Occipital lobe (tissue), 3 donors: ENCODE measurements at places on chromosomes 5 and 9. TPM values are rescaled to one million over a fixed set of nuclear protein-coding genes. Genes with fewer than 3 reads are reported as not detected.

DNA sequence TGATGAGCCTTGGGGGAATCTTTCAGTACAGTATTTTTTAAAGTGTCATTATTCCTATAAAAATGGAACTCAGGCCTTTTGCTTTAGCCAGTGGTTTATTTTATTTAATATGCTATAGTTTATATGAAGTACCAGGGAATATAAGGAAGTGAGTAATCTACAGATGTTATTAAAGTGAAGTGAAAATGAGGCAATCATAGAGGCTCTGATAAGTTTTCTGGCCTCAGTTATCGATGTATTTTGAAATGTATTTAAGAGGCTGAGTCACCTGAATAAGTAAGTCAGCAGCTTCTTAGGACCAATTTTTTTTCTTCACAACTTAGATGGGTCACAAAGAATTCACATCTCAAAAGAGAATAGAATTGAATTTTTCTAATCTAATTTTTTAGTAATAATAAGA lies 829.0 kb downstream of the DNAH5 start:
- DNase-seq: no peak

DNA sequence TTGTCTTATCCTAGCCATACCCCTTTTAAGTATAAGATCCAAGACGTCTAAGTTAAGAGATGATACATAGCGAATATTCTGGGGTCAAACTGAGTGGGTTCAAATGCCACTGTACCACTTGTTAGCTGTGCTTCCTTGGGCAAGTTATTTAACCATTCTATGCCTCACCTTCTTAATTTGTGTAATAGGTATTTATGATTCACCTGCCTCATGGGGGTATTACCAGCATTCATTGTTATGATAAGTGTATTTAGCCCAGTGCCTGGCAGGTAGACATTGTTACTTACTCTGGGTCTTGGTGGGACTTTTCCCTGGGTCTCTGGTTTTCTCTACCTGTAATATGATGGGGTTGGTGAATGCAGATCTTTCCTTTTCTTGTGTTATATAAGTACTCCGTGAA lies 3.8 kb downstream of the LARP1 start:
- no peak for DNase-seq

- no peak for DNase-seq
Measured at GRCh38 chr9:76732341-76732958, 31.8 kb upstream of the PCA3 start.

DNA sequence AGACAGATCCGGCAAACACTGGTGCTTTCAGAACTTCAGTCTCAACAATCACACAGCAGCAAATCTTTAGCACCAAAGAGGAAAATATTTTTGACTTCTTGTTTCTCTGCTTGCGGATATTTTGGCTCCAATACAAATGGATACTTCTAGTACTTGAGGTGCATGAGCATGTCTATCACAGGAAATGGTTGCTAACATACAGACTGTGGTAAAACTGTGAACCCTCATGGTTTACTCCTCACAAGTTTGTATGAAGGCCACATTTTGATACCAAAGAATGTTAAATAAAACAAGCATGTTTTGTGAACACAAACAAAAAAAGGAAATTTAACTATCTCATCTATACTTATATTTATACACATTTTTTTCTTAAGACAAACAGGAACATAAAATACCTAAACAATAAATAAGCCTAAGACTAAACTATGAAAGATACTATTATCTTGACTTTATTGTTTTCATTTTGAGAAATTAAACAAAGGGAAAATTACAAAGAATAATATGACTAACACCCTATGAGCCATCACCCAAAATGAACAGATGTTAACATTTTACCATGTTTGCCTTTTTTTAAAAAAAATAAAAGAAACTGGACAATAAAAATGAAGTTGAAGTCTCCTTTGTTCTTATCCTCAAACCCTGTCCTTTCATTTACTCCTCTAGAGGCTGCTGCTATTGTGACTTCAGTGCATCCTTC lies 135.0 kb upstream of the LHFPL2 start:
- DNase-seq: no peak

DNA sequence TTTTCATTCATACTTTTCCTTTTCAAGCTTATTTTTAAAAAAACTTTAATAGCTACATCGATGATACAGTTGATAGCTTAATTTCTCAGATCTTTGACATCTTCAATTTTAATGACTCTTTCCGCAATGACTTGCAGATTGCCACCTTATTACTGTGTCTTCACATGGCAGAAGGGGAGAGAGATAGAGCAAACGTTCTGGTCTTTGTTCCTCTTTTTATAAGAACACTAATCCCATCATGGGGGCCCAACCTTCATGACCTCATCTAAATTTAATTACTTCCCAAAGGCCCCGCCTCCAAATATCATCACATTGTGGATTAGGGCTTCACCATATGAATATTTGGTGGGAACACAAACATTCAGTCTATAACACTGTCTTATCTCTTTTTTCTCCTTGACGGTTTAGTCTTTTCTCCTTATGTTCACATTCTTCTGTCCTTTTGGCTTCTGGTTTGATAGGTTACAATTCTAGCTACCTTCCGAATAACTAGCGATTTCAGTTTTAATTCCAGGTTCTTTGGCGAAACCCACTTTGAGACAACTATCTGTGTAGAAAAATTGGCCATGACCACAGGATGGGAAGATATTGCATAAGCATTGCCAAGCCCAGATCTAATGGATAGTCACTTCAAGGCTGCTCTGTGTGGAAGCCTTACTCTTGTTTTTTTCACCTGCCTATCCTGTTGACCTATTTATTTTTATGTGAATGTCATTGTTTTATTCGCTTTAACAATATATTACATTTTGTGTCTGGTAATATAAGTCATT lies 5.0 kb downstream of the ZNF189 start:
- DNase-seq: no peak

- DNase-seq: no peak
Measured at GRCh38 chr9:95495961-95496360, 20.8 kb downstream of the PTCH1 start.

DNA sequence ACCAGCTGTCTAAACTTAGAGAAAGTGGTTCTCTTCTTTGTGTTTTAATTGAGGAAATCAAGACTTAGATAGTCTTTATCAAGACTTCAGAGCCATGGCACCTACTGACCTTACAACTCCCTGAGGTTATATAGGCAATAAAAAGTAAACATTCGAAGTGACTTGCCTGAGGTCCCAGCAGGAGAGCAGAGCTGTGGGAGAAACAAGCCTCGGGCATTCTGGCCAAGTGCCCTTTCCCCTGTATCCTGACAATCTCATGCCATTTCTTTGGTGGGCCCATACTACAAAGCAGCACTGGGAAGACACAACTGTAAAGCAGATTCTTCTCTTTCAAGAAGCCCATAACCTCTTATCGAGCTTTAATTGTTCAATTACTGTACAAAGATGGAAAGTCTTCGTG lies 23.1 kb downstream of the FREM1 start:
- DNase-seq: no peak

DNA sequence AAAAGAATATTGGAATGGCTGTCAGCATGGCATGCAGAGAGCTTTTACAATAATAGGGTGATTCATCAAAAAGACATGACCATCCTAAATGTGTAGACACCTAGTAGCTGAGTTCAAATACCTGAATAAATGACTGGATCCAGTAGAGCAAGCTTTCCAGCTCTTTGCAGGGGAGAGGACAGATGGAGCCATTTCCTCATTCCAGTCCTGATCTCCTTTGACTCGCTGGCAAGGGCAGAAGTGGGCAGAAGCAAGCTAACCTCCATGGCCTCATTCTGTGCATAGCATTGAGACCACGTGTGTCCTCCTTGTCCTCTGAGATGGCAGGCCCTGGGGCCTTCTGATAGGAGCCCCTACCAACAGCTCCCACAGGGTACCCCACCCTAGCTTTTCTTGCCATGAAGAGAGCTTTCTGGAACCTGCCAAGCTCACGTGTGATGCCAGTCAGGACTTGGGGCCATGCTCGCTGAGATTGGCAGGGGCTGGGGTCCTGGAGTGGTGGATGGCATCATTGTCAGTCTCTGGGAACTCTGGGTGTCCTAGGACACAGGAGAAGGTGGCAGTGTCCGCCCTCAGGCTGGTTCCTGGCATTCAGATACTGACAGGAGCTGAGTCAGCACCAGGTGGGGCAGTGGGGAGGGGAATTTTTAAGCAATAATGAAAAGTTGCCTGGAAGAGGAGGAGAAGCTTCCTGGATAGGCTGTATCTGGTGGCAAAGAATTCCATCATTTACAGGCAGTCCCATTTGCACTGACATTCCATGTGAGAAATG lies 33.6 kb downstream of the WWC1 start:
- no peak for DNase-seq

DNA sequence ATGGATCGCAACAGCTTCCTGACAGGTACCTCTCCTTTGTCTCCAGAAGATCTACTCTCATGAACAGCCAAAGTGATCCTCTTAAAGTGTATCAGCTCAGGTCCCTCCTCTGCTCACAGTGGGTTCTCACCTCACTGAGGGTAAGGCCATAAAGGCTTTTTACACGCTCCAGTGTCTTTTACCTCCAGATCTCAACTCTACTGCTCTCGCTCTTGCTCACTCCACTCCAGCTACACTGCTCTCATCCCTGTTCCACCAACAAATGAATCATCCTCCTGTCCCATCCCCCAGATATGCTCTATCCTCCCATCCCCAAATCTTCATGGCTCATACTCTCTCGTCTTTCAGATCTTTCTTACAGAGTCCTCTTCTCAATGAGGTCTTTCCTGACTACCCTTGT lies 248.6 kb upstream of the EFNA5 start:
- no peak for DNase-seq

- no peak for DNase-seq
Measured at GRCh38 chr5:141412854-141413539, at the start of gene PCDHGA10. PCDHGA10 (plus strand) TSS chr5:141412987; CDS start chr5:141413176, 189 bp downstream.

DNA sequence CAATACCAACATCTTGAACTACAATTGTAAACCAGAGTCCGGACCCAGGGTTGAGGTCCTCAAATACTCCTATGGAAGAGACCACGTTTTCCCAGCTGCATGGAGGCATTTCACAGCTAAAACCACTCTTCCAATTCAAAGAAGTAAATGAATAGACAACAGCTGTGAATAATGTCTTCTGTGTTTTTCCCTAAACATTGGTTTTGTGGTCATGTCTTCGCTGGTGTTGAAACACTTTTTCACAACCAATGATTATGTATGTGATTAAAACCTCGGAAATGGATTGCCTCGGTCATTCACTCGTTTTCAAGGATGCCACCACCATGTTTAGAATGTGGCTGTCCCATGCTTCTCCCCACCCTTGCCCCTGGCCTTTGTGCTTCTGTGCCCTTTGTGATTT lies 9.4 kb upstream of the TENT4A start:
- no peak for DNase-seq

DNA sequence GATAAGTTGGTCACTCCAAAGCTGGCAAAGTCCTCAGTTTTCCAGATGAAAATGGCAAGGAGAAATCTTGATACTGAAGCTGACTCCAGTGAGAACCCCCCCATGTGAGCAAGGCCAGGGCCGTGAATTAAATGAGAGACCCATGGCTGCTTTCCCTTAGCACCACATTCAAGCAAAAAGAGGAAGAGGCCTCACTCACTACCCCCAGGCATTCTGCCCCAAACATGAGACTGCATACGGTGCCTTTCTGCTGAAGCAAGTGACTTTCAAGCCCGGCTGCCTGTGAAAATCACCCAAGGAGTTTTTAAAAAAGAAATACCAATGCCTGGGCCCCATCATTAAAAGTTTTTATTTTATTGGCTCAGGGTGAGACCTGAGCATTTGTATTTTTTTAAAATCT lies 66.9 kb downstream of the TMEM252 start:
- DNase-seq: no peak

DNA sequence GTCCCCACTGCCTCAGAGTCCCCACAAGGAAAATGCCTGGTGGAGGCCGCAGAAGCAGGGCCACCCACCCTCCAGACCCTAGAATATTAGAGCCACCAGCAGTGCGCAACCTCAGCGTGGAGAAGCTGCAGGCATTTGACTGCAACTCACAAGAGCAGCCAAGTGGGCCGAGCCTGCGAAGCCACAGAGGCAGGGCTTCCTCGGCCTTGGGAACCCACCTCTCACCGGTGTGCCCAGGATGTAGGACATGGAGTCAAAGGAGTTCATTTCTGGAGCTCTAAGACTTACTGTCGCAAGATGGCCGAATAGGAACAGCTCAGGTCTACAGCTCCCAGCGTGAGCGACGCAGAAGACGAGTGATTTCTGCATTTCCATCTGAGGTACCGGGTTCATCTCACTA lies 397.9 kb upstream of the PIK3R1 start:
- no peak for DNase-seq

GRCh38 chr9:126773004-126773607 lies 31.7 kb upstream of the ZBTB43 start:
- DNase-seq: no peak

DNA sequence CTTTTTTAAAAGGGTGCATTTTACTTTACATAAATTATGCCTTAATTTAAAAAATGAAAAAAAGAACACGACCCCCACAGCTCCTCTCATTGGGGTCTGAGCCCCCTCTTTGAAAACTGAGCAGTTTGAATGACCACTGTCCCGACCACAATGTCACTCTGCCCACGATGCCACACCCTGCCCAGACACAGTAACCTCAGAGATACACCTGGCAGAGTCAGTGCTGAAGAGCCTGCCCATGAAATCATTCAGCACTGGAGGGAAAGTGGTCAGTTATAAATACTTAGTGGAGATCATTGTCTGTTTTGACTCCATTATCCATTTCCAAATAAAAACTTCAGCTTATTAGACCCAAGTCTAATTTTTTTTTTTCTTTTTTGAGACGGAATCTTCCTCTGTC lies 49.3 kb downstream of the DNAJC21 start:
- no peak for DNase-seq

- DNase-seq: no peak
Measured at GRCh38 chr9:128056887-128057723, 10.0 kb downstream of the NAIF1 start.

- no peak for DNase-seq
Measured at GRCh38 chr9:109409773-109410397, 88.2 kb downstream of the PTPN3 start.

- DNase-seq: no peak
Measured at GRCh38 chr9:136690104-136690805, 3.0 kb upstream of the AGPAT2 start.

DNA sequence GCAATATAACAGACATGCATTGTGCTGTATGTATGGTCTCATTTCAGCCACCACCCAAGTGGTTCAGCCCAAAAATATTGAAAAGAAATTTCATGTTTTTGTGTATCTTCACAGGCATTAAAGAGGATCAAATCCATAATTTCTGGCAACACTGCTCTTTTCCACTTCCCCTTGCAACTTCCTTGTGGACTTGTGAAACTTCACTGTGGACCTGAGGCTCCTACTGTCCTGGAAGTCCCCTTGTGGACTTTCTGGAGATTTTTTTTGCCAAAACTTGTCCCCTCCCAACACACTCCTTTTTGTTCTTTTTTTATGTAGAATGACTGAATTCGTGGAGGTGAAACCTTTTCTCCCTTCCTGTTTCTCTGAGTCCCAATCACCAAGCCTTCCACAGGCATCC lies 14.3 kb downstream of the OTULINL start:
- DNase-seq: no peak

Gene DNAI1
- 0.78 TPM for total RNA-seq

Gene PCDHA4
- 18.6 TPM for total RNA-seq

Gene OSTF1
- 20.1 TPM for total RNA-seq

Gene AQP3
- total RNA-seq: not detected

Gene ACTBL2
- total RNA-seq: not detected

Gene ATOSB
- 11.4 TPM for total RNA-seq

Gene CCDC127
- 6.7 TPM for total RNA-seq

Gene PDCD1LG2
- total RNA-seq: 0.62 TPM
